ENCODE measurements at places on chromosomes 6 and 20. TPM values are rescaled to one million over a fixed set of nuclear protein-coding genes. Genes with fewer than 3 reads are reported as not detected.

Gene ECHDC1
- 30.9 TPM for polyA plus RNA-seq

Gene CDC5L
- 19.7 TPM for polyA plus RNA-seq

Gene DZANK1
- 11.6 TPM for polyA plus RNA-seq

Gene RAET1L
- not detected for polyA plus RNA-seq

Gene CLIC5
- 17.1 TPM for polyA plus RNA-seq

Gene ZC2HC1B
- polyA plus RNA-seq: 23.0 TPM

Gene CGA
- polyA plus RNA-seq: not detected

Gene OR2B2
- not detected for polyA plus RNA-seq

Gene FAM217A
- 35.3 TPM for polyA plus RNA-seq

Gene CCN5
- 52.0 TPM for polyA plus RNA-seq

Gene TBXT
- polyA plus RNA-seq: 0.26 TPM

Gene DLL1
- 2.8 TPM for polyA plus RNA-seq

Gene SS18L1
- 16.2 TPM for polyA plus RNA-seq

Gene SLCO4A1
- 4.2 TPM for polyA plus RNA-seq

Gene GRM1
- 1.3 TPM for polyA plus RNA-seq

Gene SLC4A11
- 10.7 TPM for polyA plus RNA-seq

Gene HSPA1L
- 103 TPM for polyA plus RNA-seq

Gene CYP39A1
- 6.5 TPM for polyA plus RNA-seq

Gene CLDN20
- polyA plus RNA-seq: 0.26 TPM

Gene SPATA2
- polyA plus RNA-seq: 30.7 TPM

Gene HMGN4
- polyA plus RNA-seq: 72.2 TPM

Gene DUSP15
- 182 TPM for polyA plus RNA-seq

Gene MOG
- polyA plus RNA-seq: 0.36 TPM

Gene KCNS1
- 2.1 TPM for polyA plus RNA-seq

Gene CAP2
- 5.2 TPM for polyA plus RNA-seq

Gene RBM24
- 8.9 TPM for polyA plus RNA-seq

Gene ZNF165
- polyA plus RNA-seq: 23.2 TPM

Gene FLRT3
- polyA plus RNA-seq: 3.0 TPM

Gene RNGTT
- 19.4 TPM for polyA plus RNA-seq

Gene TRAPPC3L
- polyA plus RNA-seq: 0.37 TPM

Data from testis (tissue), 5 donors.